Stimulated activated CD8-positive, alpha-beta memory T cell treated with anti-CD3 and anti-CD28 coated beads, Interleukin-2, amount 100 ng/mL, for 1 hour (primary cell): ENCODE measurements at places on chromosomes 7 and 10.

GRCh38 chr7:43669286-43670081, 59.8 kb downstream of the COA1 start:
- no peak for DNase-seq

DNA sequence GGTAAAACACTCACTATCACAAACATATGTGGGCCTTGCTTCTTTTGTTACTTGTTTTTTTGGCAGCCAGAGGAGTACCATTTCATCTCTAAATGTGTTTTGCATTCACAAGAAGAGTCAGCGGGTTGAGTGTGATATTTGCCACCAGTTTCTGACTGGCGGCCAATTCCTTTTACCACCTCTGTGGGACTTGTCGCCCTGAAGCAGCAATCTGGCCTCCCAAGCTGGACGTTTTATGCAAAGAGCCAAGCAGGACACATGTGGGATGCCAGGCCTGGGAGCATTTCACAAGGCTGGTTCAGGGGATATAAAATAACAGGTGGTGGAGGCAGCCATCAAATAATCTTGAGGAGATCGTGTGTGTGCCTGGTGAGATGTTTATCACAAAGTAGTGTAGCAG, 61.8 kb upstream of the TRIL start:
- DNase-seq, result no peak

GRCh38 chr10:67936416-67936815, 52.0 kb downstream of the SIRT1 start:
- no peak for DNase-seq

- no peak for DNase-seq
Measured at GRCh38 chr7:141500608-141501007, 50.6 kb upstream of the AGK start.

- DNase-seq, result peak; percentile 94
Measured at GRCh38 chr7:23531794-23532489, at the start of gene TRA2A. Gene TRA2A (minus strand): TSS chr7:23531981. CDS start chr7:23531824, 157 bp downstream.

GRCh38 chr10:61271127-61271780, 181.9 kb downstream of the TMEM26 start:
- no peak for DNase-seq

GRCh38 chr7:34755008-34755407, 97.0 kb downstream of the NPSR1 start:
- DNase-seq, result no peak
